NCI-H1694 treated with DMSO at 0.1 percent for 48 hours (cell line): ENCODE measurements at places on chromosomes 1 and 21.
A peak's percentile ranks its signal among the peaks of the same experiment; 100 is the strongest.

GRCh38 chr1:32180186-32181060 lies 948 bp downstream of the TXLNA start:
- DNase-seq = no peak

- DNase-seq = peak; percentile 50
Measured at GRCh38 chr1:32892368-32893197, 6.3 kb downstream of the HPCA start.

DNA sequence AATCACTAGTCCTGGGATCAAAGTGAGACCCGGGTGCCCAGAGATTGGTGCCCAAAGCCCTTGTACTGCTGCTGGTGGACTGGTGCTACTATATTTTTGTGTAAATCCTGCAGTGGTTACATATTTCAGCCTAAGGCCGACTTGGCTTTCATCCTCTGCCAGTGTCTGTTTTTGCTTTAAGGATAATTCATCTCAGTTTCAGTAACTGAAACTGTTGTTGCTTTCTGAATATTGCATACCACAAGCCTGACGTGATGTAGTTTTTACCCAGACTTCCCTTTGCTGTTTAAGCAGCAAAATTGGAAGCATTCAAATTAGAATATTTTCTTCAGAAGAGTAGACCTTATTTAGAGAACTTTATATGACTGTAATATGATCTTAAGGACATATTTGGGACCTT lies 341.8 kb downstream of the RYR2 start:
- no peak for DNase-seq

DNA sequence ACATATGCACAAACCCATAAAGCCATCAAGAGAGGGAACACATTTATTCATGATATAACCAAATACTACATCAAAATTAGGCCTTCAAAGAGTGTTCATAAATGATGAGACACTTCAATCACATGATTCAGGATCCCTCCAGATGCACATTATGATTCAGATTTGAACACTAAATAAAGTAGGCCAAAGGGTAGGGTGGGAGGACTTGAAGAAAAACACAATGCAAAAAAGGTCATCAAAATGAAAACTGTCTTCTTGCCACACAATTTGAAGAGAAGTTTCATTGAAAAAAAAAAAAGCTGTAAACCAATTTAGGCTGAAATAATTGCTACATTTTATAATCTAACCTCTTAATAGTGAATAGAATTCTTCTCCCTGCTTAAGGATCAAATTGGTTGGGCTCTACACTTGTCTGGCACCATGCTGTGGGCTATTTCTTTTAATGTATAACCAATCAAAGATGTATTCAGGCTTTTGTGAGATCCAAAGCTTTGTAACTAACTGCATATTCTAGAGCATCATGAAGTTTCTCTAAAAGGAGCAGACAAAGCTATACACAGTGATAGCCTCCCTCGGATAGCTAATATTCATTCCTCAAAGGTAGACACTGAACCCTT lies 58.1 kb downstream of the ZSWIM5 start:
- no peak for DNase-seq

GRCh38 chr1:31398246-31398645 lies 14.8 kb upstream of the SERINC2 start:
- no peak for DNase-seq

GRCh38 chr1:231867607-231868006 lies 241.0 kb downstream of the DISC1 start:
- no peak for DNase-seq

- DNase-seq = no peak
Measured at GRCh38 chr1:112687785-112688496, 13.5 kb downstream of the MOV10 start.

DNA sequence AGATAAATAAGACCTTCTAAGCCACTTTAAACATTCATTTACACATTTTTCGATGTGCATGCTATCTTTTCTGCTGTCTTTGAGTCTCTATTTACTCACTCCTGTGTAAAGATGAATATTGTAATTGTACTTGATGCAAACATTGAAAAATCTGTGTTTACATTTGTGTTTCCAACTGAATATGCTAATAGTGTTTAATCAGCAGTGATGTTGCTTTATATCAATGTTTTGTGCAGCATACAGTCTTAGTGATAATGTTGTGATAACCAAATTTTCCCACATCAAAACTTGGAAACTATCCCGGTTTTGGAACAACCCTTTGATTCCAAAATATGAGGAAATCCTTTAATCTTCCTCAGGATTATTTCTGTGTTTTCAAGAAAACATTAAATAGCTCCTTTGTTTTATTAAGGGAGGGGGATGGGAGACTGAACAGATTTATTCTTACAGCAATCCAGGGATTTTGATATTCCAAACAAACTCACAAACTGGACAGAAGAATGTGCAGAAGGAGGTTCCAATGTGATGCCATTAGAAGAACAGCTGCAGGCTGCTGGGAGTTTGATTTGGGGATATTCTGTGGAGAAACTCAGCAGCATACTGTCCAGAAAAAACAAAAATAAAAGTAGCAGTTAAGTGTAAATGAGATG lies 248.0 kb downstream of the S1PR1 start:
- DNase-seq = no peak

GRCh38 chr1:182611787-182612186 lies 7.6 kb upstream of the RGS16 start:
- peak; percentile 95 for DNase-seq

- DNase-seq = peak; percentile 69
Measured at GRCh38 chr1:161098210-161099068, at the start of gene KLHDC9. Gene KLHDC9 (plus strand): TSS chr1:161098361. CDS start chr1:161098536, 175 bp downstream.

DNA sequence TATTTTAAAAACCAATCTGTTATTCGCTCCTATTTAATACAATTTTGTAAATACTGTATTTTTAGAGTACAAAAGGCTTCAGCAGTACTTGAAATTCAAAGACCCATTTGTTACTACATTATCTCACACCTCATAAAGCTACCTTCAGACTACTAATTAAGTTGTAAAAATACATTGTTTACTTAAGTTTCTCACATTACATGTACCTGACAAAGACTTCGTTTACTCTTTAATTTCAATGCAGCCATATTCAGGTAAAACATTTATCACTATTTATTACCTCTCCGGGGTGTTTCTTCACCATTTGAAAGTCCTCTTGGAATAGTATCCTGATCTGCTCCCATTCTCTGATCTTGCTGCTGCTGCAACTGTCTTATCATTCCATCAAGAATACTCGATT lies 55.2 kb downstream of the BRWD1 start:
- DNase-seq = no peak

DNA sequence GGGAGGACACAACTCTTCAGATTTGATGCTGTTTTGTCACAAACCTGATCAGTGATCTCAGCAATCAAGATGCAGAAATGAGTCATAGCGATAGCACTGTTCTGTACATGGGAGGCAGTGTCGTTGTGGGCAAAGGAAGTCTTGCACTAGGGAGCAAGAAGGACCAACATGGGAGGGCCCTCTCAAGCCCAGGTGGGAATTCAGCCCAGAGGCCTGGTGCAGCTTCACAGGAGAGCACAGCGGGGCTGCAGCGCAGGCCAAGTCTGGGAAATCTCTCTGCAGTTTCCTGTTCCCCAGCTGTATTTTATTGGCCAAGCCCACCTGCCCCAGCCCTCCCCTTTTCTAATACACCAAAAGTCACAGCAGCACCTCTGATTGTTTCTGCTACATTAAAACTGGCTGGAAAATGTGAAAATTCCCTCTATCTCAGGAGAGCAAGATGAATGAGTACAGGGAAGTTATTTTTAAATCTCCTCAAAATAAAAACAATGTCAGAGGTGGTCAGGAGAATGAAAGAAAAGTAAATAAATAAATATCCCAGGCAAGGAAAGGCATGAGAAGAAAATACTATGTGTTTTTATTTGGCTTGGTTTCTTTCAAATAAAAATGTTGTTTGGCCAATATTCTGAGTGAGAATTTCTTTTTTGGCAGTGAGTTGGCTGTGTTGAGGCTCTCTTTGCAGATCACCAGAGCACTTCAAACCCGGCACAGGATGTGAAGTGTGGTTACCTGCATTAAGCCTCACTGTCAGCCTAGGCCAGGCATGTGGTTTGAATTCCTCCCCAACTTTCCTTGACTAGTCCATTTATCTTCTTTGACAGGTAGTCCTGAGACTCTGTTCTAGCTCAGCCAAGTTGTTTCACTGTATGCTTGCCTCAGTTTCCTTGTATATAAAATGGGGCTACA lies 422.1 kb downstream of the PLPP3 start:
- no peak for DNase-seq

DNA sequence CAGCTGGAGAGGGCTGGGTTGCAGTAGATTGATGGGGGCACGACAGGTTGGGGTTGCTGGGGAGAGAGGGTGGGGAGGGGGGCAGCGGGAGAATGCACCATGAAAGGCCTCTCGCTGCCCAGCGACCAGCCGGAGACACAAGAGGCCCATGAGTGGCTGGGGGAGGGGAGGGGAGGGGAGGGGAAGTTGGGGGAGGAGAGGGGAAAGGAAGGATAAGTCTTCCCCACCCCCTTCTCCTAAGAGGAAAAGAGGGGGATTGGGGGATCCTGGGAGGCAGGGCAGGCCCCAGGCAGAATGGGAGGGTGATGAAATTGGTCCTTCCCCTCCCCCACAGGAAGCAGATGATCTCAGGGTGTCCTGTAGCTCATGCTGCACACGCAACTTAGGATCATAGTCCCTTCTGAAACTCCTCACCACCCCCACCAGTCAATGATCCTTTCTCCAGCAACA lies 45.7 kb downstream of the PAX7 start:
- no peak for DNase-seq

GRCh38 chr1:99544328-99544727 lies 101.6 kb upstream of the PALMD start:
- DNase-seq = no peak

GRCh38 chr1:95660736-95661135 lies 426.7 kb downstream of the RWDD3 start:
- no peak for DNase-seq

- DNase-seq = no peak
Measured at GRCh38 chr1:178060789-178061556, 32.9 kb upstream of the RASAL2 start.

DNA sequence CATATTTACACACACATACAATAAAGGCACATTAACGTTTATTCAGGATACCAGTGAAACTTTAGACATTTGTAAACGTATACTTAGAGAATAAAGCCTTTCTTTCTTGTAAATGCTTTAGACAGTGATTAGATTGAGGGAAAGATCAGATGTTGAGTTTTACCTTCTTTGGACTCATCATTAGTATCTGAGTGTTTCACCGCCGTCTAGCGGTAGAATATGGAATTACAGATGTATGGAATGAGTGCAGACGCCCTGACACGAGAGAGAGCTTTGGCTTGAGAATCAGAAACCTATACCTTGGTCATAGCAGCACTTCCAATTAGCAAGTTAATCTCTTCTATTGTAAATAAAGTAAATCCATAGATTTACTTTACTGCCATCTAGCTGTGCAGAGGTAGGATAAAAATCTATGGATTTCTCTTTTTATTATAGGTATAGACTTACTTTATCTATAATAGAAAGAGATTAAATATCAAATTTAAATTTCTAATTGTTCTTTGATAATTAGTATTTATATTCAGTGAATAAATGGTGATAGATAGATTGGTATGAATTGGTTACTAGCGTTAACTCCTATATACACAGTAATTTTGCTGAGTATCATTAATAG lies 12.6 kb downstream of the FLG2 start:
- DNase-seq = peak; percentile 47

DNA sequence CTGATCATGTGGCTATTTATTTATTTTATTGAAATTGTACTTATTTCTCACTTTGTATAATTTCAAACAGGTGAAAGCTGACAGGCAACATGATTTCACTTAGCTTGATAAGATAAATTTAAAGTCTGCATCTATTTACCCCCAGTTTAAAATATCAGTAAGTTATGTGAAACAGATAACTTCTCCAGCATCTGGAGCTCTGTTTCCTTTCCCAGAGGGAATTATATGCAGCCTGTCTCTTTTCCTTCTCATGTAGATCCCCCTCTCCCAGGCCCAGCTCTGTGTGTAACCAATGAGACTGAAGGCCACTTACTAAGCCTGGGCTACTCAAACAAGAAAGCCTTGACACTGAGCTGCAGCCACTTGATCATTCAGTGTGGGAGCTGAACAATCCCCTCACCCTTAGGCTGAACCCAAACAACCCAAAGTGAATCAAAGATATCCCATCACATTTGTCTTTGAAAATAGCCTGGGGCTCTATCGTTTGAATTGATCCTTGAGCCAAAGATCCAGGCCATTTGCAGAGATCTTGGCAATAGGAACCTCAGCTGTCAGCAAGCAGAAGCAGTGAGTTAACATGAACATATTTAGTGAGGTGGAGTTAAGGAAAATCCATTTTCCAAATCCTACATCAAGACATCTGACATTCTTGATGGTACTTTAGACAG lies 383.9 kb downstream of the TGFB2 start:
- DNase-seq = no peak

DNA sequence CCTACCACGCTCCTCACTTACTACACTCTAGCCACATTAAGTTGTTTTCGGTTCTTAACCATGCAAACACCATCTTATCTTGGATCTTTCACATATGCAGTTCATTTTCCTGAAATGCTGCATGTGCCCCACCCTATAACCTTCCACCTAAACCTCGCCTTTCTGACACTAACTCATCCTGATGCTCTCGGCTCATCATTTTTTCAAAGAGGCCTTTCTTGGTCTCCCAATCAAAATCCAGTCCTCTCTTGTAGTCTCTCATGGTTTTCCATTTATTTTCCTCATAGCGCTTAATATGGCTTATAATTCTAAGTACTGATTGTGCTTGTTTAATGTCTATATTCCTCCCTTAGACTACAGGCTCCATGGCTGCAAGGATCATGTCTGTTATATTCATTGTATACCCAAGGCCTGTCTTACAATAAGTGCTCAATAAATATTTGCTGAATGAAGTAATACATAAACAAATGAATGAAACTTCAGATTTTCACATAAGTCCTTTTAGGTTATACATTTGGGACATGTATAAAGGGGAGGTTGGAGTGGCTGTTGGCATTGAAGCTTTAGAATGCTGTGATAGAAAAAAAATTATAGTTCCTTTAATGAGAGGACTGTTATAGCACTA lies 79.2 kb upstream of the CDC42BPA start:
- DNase-seq = no peak

- DNase-seq = no peak
Measured at GRCh38 chr1:101971304-101971703, 25.4 kb downstream of the OLFM3 start.

DNA sequence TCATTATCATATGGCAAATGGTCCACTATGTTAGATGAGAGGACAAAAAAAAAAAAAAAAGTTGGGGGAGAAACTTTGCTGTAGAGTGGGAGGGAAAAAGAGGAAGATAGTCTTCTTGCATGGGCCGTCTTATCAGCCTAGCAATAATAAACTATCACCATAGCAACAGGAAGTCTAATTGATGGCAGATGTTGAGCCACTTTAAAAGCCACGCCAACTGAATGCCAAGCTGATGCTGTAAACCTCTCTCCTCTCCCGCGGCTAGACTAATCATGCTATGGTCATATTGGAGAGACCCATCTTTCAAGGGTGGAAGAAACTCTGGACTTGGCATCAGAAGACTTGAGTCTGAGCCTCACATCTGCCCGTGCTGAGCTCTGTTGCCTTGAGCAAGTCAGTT lies 122.2 kb upstream of the HOOK1 start:
- peak; percentile 75 for DNase-seq

- DNase-seq = no peak
Measured at GRCh38 chr1:41608211-41608610, 123.7 kb upstream of the EDN2 start.
